Osteoblast (primary cell): ENCODE measurements at places on chromosomes 6 and 20. TPM values are rescaled to one million over a fixed set of nuclear protein-coding genes. Genes with fewer than 3 reads are reported as not detected.

The RPS21 gene
- total RNA-seq, result 460 and 508 TPM in 2 replicates

- DNase-seq, result no peak
Observed at GRCh38 chr6:95548188-95548786, 29.0 kb upstream of the MANEA start.

The TMEM74B gene
- not detected in 2 replicates for total RNA-seq

The PTK7 gene
- 183 and 190 TPM in 2 replicates for total RNA-seq

GRCh38 chr6:168545428-168545827 is 104.4 kb downstream of the SMOC2 start:
- DNase-seq, result no peak

GRCh38 chr20:271069-271468 is 13.5 kb downstream of the DEFB132 start:
- no peak for DNase-seq

DNA sequence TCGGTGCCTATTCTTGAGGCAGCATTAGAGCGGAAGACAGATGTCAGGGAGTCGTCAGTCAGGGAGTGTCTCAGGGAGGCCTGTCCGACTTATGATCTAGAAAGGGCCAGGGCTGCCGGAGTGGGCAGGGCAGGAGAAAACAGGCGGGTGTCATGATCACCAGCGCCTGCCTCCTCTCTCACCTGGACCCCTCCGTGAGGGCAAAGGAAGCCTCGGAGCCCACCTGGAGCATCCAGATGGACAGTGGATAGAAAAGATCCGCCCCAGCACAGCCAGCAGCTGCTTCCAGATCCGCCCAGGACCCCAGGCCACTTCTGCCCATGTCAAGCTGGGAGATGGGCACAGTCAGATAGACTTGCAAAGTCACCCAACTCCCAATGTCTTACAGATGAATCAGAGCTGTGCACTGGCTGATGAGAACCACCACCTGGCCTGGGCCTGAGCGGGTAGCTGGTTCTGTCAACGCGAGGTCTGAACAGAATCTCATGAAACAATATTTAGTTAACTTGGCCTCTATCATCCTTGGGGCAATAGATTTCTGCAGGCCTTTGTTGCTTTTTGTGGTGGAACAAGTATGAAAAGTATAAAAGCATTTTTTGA is 22.2 kb downstream of the PSMG4 start:
- peak; percentile 77 for DNase-seq

The FNDC11 gene
- under 0.01 TPM in 1 of 2 replicates, not detected in the other for total RNA-seq

DNA sequence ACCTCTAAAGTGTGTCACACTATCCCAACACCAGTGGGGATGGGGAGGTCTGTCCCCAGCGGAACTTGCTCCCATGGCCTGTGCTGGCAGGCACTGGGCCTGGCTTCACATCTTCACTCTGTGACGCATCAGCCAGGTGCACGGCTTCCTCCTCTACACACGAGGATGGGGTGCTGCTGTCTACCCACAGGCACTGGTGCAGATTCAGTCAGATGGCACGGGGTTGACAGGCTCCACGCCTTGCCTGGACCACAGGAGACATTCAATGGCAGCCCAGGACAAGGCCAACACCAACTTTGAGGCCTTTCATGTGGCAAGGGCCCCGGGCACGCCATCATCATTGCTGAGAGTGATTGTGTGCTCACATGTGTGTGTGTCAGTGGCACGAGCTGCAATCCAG is 92.4 kb downstream of the TMEM242 start:
- peak; percentile 25 for DNase-seq

DNA sequence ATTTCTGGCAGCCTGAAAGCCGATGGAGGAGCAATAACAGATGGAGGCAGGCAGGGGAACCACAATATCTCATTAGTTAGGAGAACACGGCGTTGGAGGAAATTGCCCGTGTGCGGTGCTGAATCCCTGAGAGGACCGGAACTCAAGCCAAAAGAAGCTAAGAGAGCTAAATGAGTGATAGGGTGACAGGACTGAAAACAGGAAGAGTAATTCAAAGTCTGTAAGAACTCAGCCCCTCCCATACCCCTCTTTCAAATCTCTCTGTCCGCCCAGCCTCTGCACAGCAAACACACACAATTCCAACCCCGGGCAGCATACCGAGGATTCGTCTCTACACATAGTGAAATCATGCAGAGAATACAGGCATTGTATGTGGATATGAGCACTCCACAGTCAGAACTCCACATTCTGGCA is 2.6 kb upstream of the IPCEF1 start:
- DNase-seq, result no peak

DNA sequence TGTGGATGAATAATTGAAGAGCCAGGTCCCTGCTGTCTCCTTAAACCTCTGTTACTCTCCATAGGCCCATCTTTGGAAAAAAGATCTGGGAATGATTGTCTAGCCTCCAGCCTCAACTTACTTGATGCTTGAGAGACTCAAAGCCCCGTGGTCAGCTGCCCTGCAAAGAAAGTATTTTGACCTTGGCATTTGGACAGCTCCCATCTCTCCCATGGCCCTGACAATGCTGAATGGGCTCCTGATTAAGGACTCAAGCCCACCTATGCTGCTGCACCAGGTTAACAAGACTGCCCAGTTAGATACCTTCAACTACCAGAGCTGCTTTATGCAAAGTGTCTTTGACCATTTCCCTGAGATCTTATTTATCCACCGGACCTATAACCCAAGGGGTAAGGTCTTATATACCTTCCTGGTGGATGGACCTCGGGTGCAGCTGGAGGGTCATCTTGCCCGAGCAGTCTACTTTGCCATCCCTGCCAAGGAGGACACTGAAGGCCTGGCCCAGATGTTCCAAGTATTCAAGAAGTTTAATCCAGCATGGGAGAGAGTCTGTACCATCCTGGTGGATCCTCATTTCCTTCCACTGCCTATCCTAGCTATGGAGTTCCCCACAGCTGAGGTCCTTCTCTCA is 1.6 kb downstream of the ZSWIM1 start:
- no peak for DNase-seq

DNA sequence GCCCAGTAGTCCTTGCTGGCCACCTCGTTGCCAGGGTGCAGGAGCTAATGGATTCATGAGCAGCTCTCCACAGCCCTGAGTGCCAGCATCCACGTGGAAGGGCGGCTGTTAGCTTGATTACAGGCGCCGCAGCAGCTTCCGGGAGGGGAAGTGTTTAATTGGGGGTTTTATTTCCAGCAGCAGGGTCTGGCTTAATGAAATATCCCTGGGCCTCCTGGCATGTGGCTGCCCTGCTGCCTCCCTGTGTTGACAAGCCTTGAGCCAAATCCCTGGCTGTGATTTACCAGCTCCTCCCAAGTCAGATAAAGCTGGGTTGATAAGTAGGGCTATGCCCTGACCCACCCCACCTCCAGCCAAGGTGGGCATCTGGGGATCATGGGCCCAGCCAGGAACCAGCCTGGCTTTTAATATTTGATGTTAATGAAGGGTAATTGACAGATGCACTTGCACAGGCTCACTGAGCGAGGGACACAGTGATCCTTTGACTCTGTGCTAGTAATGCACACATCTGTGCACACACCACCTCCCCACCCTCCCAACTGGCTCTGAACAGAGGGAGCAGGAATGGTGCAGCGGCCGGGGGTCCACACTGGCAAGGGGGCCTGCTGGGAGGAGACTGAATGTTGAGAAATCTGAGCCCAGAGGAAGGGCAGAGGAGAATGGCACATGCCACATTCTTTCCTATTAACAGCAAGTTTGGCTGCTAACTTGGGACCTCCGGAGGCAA is 13.6 kb downstream of the GLP1R start:
- peak; percentile 21 for DNase-seq

The AKAP12 gene
- 67.3 and 70.1 TPM in 2 replicates for total RNA-seq

- no peak for DNase-seq
Observed at GRCh38 chr6:67064323-67064722, 1357.3 kb upstream of the EYS start.

The RBM24 gene
- 0.59 and 1.4 TPM in 2 replicates for total RNA-seq

DNA sequence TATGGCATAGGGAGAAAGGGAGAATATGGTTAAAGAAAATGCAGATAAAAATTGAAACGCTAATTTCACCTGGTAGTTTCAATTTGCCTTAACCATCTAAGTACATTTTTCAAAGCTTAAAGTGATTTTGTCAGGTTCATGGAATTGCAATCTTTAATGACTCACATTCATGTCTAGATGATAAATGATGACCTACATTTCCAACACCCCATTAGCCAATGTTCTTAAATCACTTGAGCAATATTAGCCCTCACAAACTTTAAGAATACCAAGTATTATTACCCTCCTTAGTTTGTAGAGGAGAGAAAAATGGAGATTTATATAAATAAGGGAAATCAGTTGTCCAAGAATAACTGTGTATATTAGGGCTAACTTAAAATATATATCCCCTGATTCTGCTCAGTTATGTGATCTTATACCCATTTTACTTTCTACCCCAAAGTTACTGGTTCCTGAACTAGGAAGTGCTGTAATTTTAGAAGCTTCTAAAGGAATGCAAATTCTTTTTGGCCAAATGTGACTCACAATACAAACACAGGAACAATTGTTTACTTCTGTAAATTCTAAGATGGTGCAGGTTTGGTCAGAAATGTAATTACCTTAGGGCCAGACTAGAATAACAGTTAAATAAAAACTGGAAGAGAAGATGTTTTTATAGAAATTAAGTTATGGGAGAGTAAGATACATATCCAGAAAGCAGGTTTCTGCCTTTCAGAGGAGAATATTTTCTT is 34.5 kb downstream of the TPBG start:
- no peak for DNase-seq

DNA sequence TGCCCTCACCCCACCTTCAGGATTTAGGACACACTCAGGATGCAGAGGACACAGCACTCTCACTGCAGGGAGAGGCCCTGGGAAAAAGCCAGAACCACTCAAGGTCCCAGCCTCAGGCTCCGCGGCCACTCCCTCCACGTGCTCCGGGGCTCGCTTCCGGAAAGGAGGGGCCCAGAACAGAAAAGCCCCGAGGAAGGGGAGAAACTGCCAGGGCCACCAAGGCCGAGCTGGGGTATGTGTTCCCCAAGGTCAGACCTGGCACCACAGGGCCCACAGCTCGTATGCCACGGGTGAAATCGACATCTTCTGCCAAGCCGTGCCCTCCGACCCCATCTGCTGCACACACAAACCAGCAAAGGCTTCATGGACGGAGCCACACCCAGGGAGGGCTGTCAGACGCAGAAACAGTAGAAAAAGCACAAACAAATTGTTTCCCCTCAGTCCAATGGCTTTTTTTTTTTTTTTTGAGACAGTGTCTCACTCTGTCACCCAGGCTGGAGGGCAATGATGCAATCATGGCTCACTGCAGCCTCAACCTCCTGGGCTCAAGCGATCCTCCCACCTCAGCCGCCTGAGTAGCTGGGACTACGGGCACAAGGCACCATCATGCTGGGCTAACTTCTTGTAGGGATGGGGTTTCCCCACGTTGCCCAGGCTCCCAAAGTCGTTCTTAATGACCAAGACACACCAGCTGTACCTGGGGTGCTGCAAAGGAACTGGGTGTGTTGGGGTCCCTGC is 33.4 kb downstream of the SLC2A4RG start:
- DNase-seq, result peak; percentile 57

DNA sequence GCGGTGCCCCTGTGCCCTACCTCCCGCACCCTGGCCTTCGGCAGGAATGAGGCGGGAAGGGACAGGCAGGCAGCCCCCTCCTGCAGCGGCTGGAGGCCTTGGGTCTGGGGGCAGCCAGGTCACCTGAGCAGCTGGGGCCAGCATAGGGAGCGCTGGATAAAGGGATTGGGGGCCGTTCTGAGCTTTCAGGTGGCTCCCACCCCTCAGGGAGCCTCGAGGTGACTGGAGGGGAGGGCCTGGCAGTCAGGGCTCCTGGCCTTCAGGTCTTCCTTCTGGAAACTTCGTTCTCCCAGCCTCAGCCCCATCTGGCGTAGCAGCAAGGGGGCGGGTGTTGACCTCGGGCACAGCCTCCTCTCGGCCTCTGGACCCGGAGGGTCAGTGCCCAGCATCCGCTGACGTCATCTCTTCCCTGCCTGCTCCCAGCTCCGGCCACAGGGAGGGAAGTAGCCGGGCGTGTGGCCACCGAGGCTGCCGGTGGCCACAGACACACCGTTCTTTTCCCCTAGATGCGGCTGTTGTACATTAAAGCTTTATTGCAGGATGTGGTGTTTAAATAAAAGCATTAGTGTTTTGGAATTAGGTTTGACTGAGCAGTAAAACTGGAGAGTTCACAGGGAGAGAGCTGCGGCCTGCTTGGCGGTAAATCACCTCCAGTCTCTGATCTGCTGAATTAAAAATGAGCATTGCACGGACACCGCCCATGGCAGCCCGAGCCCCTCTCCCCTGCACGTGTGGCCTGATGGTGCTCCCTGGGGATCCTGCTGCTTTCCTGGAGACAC is 80.0 kb upstream of the GATA5 start:
- DNase-seq, result peak; percentile 97

The SSR1 gene
- 89.4 and 108 TPM in 2 replicates for total RNA-seq

GRCh38 chr20:57713951-57714350 is 4.1 kb upstream of the PMEPA1 start:
- peak; percentile 75 for DNase-seq

The DEFB116 gene
- not detected in 2 replicates for total RNA-seq

DNA sequence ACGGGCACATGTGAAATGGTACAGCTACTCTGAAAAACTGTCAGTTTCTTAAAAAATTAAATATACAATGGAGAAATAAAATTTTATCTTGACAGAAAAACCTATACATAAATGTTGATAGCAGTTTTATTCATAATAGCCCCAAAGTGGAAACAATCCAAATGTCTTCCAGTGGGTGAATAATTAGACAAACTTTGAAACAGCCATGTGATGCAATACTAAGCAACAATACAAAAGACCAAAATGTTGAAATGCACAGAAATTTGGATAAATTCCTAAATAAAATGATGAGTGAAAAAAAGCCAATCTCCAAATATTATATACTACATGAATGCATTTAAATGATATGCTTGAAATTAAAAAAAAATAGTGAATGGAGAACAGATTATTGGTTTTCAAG is 523.1 kb downstream of the HTR1B start:
- DNase-seq, result no peak

- DNase-seq, result no peak
Observed at GRCh38 chr6:89239338-89239737, 22.2 kb upstream of the GABRR1 start.

DNA sequence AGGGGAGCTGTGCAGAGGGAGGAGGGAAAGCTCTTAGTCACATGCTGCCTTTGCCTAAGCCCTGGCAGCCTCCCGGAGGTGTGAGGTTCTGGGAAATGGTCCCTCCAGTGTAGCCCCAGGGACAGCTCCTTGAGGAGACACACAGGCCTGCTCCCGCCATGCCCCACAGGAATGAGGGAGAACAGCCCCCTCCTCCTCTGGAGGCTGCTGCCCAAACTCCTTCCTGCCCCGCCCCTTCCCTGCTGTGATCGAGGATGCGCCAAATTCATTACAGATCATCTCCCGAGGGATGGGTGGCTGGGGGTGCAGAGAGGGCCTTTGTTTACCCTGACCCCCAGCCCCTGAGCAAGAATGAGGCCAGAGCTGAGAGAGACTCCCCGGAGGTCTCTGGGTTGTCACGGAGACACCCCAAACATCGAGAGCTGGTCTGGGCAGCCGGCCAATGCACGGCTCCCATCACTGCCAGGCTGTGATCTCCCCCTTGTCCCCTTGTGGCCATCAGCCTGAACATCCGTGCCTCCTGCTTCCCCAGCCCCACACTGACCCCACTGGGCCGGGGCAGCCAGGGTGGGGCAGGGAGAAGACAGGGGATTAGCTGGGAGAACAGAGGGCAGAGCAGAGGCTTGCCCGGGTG is 8.4 kb downstream of the CYP21A2 start:
- peak; percentile 90 for DNase-seq

The ECT2L gene
- total RNA-seq, result under 0.01 TPM in 1 of 2 replicates, not detected in the other
